DMS79 treated with DMSO at 0.1 percent for 48 hours (cell line): ENCODE measurements at places on chromosomes 4 and X.

GRCh38 chrX:38305971-38306370 lies 21.3 kb downstream of the RPGR start:
- no peak for DNase-seq

DNA sequence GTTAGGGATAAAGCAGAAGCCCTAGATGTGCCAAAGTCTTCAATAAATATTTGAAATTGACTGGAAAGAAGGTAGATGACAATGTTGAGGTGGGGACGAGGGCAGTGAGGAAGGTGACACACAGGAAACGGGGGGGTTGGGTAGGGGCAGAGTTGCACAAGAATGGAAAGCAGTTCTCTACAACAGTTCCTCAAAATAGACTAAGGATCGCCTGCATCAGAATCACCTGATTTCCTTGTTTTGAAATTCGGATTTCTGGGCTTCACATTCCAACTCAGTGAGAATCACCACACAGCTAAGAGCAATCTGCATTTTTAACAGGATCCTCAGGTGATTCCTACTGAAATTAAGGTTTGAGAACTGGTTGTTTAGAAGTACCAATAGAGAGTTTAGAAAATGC lies 70.6 kb downstream of the ARFIP1 start:
- no peak for DNase-seq

DNA sequence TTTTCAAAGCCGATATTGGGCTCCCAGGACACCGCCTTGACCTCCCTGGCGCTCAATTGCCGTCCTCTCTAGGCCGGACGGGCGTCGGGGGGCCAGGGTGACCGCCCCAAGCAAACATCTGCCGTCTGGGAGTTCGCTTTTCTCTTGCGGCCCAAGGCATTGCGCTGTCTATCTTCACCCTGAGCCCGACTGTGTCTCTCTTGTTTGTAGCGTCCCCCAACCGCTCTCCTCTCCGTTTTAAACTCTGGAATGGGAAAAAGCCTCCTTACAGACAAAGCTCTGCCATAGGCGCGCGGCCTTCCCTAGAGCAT lies 551 bp upstream of the ARX start:
- DNase-seq: no peak

GRCh38 chr4:81422595-81422994 lies 49.1 kb downstream of the RASGEF1B start:
- no peak for DNase-seq

DNA sequence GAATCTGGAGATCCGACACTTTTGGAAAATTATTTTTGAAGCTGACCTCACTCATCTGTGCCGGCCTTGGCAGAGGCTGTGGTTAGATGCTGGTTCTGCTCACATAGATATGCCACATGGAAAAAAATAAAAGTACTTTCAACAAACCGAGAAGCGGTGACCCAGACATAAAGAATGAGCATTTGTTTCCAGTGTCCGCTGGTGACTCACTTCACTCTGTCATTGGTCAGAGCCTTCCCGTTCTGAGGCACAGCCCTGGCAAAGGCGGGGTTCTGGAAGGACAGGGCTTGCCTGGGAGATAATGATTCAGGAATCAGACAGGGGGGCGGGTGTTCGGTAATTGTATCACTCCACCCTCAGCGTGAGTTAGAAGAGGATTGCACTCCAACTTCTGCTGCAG lies 172.4 kb upstream of the MXRA5 start:
- DNase-seq: no peak

DNA sequence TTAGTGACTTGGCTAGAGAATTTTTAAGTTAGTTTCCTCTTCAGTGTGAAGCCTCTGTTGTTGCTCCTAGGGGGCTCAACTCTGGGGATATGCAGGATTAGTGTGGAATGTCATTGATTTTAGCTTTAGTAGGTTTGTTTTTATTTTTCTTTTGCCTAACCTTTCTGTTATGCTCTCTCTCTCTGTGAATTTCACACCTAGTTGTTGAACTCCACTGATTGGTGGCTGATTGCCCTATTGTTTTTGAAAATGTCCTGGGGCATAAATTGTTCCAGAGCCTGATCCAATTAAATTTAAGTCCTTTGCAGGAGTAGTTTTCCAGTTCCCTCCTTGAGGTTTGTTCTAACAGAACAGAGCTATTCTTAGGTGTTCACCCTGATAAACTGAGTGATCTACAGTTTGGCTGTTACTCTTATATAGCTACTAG lies 393.3 kb upstream of the CTSO start:
- DNase-seq: no peak

DNA sequence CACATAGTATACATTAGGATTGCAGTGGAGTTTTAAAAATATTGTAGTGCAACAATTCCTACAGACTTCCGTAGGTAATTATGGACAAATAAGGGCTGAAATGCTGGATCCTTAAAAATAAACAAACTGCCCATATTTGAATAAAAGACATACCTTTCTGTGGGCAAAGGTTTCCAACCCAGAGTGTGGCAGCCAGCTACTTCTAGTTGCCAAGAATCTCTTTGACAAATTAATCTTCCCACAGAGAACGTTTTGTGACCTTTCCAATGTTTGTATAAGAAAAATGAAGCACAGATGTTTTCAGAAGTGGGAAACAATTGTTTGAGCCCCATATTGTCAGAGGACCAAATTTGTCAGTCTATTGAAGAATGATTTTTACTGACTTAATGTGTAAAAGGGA lies 21.1 kb downstream of the GRPR start:
- DNase-seq: no peak

- DNase-seq: no peak
These were observed 147.2 kb upstream of the DKK2 start for GRCh38 chr4:107183155-107183774.

DNA sequence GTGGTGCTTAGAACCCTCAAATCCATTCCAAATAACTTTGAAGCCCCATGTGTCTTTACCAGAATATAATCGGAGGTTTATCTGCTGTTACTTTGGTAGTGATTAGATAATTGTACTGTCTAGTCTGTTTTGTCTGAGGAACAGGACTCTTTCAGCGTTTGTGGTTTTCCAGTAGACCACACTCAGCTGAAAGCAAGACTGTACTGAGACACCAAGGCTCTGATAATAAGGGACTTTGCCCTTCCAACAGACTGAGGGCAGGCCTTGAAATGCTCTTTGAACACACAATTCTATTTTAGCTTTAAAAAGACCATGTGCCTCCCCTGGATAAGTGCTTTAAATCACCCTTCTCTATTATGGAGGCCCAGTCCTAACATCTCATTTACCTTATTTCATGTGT lies 76.1 kb downstream of the KLHL8 start:
- DNase-seq: no peak

- no peak for DNase-seq
These were observed 12.8 kb upstream of the BOD1L1 start for GRCh38 chr4:13640149-13640940.

- no peak for DNase-seq
These were observed at the start of gene TRIM61 for GRCh38 chr4:164977243-164978164. Gene TRIM61 (minus strand): TSS chr4:164977657. CDS start chr4:164970002, 7,655 bp downstream.
